ENCODE measurements at places on chromosomes 2 and 18.
A peak's percentile ranks its signal among the peaks of the same experiment; 100 is the strongest.

DNA sequence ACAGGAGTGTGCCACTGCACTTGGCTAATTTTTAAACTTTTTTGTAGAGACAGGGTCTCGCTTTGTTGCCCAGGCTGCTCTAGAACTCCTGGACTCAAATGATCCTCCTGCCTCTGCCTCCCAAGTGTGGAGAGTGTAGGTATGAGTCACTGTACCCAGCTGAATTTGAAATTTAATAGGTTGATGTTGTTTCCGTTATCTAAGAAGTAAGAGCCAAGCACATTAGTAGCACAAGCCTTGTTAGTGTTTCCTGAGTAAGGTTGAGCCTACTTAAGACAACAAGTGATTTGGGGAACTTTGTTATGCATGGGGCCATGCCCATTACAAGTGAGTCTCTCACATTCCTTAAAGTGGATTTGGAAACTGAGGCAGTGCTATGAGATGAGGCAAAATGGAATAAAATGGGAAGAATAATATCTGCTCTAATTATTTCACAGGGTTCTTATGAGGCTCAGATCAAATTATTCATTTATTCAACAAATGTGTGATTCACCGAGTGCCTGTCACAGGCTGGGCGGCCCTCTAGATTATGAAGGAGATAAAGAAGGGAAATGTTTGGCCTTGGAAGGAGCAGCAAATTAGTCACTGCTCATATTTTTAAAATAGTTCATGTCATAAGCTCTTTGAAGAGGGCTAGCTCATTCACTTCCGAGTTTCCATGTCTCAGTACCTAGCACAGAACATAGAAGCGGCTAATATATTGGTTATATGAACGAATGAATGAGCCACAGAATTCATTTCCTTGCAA lies 217.2 kb downstream of the LDLRAD4 start:
- no peak for DNase-seq

GRCh38 chr2:171238946-171239345 lies 78.3 kb upstream of the TLK1 start:
- DNase-seq: no peak

DNA sequence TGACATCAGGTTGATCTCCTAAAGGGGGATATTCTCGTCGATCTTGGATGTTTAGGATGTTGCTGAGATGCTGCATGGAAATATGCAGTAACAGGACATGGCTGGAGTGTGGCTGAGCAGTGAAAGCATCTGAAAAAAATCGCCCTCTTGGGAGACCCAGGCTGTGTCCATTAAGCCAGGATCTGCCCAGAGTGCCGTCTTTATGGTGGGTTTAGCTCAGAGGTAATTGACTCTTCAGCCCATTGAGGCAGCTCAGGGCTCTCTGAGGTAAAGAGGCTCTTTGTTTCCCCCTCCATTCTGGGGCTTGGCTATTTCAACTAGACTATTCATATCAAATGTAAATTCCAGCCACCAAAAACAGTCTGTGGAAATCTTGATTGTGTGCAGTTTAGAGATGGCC lies 26.5 kb downstream of the OSBPL6 start:
- DNase-seq: no peak

- DNase-seq: no peak
Measured at GRCh38 chr2:180776921-180777320, 203.5 kb upstream of the UBE2E3 start.

DNA sequence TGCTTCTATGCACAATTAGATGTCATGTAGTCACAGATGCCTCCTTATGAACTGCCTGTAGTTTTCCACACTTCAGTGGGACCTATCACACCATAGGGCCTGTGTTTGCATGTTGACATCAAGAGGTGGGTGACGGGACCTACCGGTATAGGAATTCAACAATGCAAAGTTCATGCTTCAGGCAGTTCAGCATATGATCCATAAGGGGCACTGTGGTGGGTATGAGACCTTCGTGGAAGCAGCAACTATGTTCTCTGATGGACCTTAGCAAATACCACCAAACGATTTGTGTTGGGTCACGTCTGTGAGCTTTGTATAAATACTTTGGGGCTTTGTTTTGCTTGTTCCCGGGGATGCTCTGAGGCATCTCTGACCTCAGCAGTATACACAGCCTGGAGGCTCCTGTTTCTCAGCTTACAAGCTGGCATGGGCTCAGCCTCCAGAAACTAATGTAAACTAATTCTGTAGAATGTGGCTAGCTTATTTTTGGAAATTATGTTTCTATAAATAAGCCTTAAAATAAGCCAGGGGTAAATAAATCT lies 111.6 kb downstream of the DTNA start:
- DNase-seq: no peak

DNA sequence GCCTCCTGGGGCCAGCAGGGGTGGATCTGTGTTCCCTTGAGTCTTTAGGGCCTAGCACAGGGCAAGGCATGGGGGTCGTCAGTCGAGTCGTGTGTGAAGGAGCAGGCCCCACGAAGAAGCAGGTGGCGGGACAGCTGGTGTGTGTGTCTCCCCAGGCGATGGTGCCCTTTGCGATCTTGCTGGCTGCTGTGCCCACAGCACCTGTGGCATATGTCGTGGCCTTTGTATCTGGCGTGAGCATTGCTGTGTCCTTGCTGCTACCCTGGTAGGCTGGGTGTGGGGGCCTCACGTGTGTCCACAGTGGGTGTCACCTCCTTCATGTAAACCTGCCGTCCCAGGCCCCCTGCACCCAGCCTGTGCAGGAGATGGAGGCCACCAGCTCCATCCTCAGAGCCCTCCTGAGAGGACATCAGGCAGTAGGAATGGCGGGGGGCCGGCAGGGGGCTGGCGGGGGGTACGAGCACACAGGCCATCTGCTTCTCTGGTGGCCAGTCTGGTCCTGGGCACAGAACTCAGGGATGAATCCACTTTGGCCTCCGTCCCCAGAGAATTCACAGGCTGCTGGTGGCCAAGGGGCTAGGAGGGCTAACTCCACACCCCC lies 13.2 kb downstream of the MFSD2B start:
- no peak for DNase-seq

- no peak for DNase-seq
Measured at GRCh38 chr2:9712263-9712662, 81.5 kb upstream of the YWHAQ start.

- DNase-seq: peak; percentile 91
Measured at GRCh38 chr2:84459018-84459943, at the start of gene SUCLG1. SUCLG1 (minus strand) TSS chr2:84459280; CDS start chr2:84459269, 11 bp downstream.

GRCh38 chr2:220424561-220424960 lies 797.1 kb downstream of the SLC4A3 start:
- no peak for DNase-seq

DNA sequence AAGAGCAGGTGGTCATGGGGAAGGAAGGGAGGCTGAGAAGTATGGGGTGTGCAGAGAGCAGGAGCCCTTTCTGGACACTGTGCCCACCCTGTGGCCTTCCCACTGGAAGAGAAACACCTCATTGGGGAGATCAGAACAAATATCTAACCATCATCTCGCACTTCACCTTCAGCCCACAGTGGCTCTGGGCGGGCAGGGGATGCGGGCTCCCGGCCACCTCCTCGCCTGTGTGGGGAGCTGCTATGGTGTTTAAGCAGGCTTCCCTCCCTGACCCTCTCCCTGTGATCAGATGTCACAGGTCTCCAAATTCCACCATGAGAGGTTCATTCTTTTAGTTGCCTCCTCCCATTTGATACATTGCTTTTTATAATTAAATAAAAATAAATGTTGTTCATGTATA lies 5.0 kb downstream of the FBLN7 start:
- no peak for DNase-seq

GRCh38 chr2:61018318-61018755 lies 282 bp upstream of the PUS10 start:
- DNase-seq: no peak

DNA sequence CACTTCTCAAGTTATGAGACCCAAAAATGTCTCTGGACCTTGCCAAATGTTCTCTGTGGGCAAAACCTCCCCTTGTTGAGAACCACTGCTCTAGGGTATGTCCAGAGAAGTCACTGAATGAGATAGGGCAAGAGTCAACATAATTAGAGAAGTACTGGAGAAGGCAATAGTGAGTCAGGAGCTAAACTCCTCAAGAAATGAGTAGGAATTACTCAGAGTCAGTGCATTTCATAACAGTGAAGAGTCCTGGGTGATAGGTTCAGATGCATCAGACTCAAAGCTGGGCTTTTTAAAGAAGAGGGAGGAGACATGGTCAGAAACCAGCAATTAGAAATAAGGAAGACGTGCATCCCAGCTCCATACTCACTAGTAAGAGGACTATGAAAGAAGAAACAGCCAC lies 38.6 kb upstream of the IHH start:
- DNase-seq: no peak

Data from putamen (tissue), 1 donor.